ENCODE measurements at places on chromosomes 7 and 10.

- peak; percentile 46 for DNase-seq
- H3K27ac ChIP-seq: no peak overlapping the region
- no peak overlapping the region for H3K4me3 ChIP-seq
- H3K27me3 ChIP-seq: peaks cover 23% of the 10 kb centered on the region
Observed at GRCh38 chr7:104231054-104232046, 23.5 kb upstream of the ORC5 start.

DNA sequence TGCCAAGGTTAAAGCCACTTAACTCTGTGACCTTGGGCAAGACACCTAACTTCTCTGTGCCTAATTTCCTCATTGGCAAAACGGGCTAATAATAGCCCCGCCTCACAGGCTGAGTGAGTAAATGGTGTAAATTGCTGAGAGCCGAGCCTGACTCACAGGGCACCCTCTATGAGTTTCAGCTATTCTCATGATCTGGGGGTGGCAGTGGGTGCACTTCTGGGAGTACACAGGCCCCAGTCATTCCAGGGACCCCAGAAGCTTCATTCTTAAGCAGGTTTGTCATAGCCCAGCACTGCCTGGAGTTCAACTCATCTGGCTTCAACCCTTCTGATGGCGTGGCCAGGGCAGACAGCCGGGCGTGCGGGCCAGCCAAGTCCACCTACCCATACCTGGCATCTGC is 137.2 kb downstream of the GRID1 start:
- H3K4me1 ChIP-seq: no peaks in the 10 kb centered on the region
- no peaks in the 10 kb centered on the region for H3K36me3 ChIP-seq
- H3K27ac ChIP-seq: no peak overlapping the region
- DNase-seq: no peak

DNA sequence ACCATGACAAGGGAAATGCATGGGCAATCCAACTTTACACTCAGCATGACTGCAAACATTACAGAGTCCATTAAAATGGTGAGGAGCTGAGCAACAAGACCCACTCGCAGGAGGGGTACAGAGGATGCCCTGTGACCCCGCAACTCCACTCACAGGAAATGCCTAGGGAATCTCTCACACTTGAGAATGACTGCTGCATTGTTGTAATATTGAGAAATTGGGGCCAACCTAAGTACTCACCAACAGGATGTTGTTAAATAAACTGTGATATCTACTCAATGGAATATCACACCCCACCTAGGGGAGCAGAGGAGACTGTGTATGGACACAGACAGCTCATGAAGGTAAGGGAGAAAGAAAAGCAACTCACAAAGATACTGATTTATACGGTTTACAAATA is 53.4 kb upstream of the CAMK2B start:
- DNase-seq: no peak
- H3K27me3 ChIP-seq: no peaks in the 10 kb centered on the region
- peak overlapping the region; percentile 47 for H3K27ac ChIP-seq
- no peak overlapping the region for H3K4me3 ChIP-seq
- peaks cover 25% of the 10 kb centered on the region for H3K36me3 ChIP-seq

GRCh38 chr10:24908793-24909423 is 43.5 kb downstream of the PRTFDC1 start:
- H3K27me3 ChIP-seq: no peaks in the 10 kb centered on the region
- H3K4me1 ChIP-seq: peaks cover 22% of the 10 kb centered on the region
- no peak overlapping the region for H3K27ac ChIP-seq

DNA sequence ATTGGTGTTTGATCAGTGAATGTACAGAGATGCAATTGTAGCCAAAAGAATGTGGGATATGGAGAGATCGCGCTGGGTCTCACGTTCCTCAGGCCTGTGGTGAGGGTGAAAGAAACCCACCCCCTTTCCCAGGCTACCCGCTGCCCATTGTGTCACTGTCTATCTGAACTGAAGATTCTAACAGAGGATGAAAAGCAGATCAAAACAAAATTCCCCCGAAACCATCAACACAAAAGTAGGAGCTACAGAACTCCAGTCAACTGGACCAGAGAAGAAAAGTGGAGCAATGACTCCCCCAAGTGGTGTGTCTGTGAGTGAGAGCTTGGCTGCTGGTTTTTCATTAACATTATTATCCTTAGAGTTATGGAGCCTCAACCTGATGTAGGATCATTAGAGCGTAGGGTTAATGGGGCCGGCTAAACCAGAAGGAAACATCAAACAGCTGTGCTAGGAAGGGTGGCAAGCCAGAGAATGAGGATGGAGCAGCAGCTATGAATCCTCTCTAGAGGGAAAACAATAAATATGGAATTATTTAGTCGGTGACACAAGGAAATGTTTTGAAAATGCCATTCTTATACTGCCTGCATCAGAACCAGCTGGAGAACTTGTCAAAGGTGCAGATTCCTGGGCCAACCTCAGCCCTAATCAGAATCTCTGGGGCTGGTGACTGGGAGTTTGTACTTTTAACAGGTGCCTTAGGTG is 38.3 kb downstream of the AKR1B1 start:
- H3K27ac ChIP-seq: no peak overlapping the region
- no peak for DNase-seq
- no peaks in the 10 kb centered on the region for H3K27me3 ChIP-seq
- H3K4me3 ChIP-seq: no peak overlapping the region
- H3K36me3 ChIP-seq: no peaks in the 10 kb centered on the region
- H3K4me1 ChIP-seq: no peaks in the 10 kb centered on the region
